ENCODE measurements at places on chromosomes 12 and 14.
A peak's percentile ranks its signal among the peaks of the same experiment; 100 is the strongest.

GRCh38 chr14:59244581-59244980, 56.1 kb downstream of the DAAM1 start:
- no peak for DNase-seq

DNA sequence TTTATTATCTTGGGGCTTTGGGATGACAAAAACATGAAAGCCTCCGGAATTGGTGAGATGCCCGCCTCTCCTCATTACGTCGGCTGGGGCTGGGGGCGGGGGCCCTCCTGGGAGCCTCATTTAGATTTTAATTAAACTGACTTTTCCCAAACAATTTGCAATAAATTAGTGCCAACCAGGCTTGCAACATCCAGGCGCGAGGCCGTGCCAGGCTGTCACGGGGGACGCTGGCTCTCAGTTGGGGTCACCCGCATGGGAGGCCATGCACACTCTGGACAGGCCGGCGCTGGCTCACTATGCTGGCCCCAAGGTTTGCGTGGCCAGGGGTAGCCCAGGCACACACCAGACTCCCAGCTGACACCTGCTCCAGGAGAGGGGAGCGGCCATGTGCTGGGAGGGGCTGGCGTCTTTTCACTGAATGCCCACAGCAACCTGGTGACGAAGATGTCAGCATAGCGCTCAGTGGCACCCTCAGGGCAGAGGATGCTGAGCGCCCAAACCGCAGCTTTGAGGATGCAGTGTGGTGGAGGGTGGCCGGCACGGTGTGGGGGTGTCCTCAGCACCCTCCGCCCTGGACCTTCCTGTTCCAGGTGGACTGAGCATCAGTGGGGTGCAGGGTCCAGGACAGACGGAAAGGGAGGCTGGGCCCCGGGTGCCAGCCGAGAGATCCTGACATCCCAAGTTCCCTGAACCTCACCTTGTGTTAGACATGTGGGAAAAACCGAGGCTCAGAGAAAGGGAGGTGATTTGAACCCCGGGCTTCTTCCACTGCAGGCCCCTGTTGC, 190.8 kb upstream of the C14orf180 start:
- DNase-seq: no peak

DNA sequence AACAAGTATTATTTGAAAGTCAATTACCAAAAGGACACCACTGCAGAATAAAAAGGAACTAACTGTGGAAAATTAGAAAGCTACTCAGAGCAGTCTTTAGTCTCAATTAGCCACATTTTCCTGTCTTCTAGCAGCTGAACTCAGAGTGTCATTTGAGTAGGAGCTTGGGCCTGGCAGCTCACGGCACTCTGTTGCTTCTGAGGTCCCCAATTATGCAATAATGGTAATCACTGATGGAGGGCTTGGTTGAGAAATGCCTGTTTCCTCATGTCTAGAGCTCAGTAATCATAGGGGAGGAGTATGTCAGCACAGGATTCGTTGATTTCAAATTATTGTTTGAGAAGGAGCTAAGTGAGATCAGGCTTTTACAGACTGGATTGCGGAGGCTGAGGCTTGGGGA, 108.6 kb downstream of the VRK1 start:
- no peak for DNase-seq

GRCh38 chr14:102928412-102929240, 6.2 kb downstream of the AMN start:
- peak; percentile 67 for DNase-seq

GRCh38 chr14:26527095-26527494, 70.7 kb downstream of the NOVA1 start:
- DNase-seq: no peak

DNA sequence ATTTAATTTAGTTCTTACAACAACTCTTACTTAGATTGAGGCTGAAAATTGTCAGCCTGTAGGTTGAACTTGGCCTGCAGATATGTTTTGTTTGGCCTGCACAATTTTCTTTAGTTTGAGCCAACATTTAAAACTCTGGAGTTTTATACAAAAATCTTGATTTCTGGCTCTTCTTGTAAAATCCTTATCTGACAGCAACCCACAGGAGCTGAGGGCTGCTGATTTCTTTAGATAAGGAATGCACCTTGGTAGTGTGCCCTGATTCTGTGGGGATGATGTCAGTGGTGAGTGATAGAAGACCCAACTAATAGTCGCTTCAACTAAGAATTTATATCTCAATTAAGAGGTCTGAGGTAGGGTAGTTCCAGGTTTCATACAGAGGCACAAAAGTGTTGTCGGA, 49.5 kb downstream of the SOCS2 start:
- DNase-seq: no peak

GRCh38 chr12:95733141-95733825, 57.3 kb downstream of the NTN4 start:
- no peak for DNase-seq

GRCh38 chr12:26195250-26195640, at the start of gene SSPN:
Gene SSPN, plus strand, starts transcription at chr12:26195573. Its CDS starts 100 bp downstream, at chr12:26195673.
- DNase-seq: no peak

GRCh38 chr12:124884587-124885438, 21.1 kb upstream of the SCARB1 start:
- no peak for DNase-seq

- no peak for DNase-seq
Observed at GRCh38 chr12:107369006-107369405, 275.7 kb upstream of the CRY1 start.

DNA sequence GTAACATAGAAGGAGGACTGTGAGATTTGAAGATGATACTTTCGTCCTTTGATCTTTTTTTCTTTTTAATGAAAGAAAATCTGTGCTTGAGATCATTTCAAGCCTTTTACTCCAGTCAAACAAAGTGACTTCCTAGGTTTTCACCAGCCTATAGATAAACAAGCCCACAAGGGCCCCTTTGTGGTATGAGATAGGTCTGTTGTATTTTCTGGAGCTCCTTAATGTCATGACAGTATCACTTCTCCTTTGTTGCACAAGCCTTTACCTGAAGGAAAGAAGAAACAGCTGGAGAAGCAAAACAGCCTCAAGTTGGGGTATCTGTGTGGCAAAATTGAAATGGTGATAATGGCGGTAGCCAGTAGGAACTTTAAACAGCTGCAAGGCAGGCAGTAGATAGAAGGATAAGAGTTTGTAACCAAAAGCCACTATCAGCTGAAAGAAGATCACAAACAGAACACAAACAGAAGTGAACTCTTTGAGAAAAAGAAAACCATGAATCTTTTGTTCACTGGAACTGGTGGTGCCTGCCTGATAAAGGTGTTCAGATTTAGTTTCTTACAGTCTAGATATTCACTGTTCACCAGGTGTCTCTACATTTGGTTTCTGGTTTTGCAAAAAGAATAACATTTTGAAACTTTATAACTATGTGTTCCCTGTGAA, 96.8 kb downstream of the LGR5 start:
- no peak for DNase-seq
